Stimulated activated memory B cell treated with anti-CD40 and anti-IgM and Interleukin-4, amounts not matched to agents 10 μg/mL and 1 μg/mL and 100 μg/mL, for 72 hours (primary cell): ENCODE measurements at places on chromosomes 4 and X.

GRCh38 chr4:162707962-162708361 lies 458.7 kb downstream of the NAF1 start:
- no peak for ATAC-seq

DNA sequence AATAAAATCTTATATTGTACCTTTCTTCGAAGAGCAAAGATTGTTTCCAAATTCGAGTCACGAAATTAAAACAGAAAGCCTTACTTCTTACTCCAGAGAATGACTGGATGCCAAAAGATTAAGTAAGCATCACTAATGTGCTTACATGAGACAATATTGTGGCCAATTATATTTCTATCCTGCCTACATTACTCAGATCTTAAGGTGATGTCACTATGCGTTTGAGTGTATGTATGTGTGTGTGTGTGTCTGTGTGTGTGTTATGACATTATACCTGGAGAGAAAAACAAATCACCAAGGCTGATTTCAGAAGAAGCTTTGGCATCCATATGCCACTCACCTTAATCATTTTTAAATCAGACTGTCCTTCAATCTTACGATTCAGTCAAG lies 556.3 kb downstream of the PPARGC1A start:
- ATAC-seq = no peak

DNA sequence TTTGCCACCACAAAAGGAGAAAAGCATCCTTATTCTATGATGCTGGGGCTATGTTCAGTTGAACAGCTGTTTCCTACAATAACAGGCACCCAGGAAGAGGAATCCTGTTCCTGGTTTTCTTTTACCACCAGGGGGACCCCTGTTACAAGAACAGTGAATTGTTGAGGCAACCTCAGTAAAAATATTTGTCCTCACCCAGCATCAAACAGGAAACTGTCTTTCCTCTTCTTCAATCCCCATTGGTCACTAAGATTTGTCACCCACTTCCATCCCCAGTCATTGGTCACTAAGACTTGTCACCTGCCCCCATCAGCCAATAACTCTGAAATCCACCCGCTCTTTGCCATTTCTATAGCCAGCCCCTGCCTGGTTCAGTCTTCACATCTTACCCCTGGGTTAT lies 143.5 kb upstream of the GALNT7 start:
- ATAC-seq = no peak

DNA sequence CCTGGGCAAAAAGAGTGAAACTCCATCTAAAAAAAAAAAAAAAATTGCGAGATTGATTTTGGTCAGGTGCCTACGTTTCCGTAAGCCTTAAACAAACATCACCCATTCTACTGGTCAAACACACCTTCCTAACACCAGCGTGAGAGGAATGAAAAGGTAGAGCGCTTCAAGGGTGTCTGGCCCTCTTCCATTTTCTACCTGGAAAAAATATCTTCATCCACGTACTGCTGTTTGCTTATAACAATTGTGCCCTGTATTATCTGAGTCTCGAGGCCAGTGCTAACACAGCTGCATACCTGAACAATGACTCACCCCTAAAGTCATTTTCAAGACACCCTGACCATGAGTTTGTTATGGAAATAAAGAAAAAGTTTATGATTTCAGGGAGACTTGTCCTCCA lies 13.9 kb downstream of the TMSB4X start:
- no peak for ATAC-seq

DNA sequence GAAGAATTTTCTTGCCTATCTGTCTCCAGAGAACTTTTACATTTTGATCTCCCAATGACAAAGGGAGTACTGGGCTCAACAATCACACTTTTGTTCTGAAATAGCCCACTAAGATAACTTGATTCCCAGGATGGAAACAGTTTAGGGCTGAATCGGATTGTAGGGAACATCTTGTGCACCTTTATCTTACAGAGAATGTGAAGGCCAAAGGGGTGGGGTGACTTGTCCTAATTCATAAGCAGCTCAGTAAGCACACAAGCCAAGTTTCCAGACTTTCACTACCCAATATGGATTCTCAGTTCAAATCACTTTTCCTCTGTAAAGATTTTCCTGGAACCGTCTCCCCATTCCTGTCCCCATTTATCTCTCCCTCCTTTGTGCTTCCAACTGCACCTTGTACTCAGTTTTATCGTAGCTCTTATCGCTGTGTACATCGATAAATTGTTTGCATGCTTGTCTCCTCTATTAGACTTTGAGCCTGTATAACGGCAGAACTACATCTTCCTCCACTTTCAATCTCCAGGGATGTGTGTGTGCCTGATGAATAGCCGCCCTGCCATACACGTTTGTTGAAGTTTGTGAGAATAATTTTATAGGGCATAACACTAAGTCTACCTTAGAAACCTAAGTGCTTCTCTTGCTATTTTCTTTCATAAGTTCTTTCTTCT lies 77.4 kb downstream of the MBNL3 start:
- ATAC-seq = no peak

DNA sequence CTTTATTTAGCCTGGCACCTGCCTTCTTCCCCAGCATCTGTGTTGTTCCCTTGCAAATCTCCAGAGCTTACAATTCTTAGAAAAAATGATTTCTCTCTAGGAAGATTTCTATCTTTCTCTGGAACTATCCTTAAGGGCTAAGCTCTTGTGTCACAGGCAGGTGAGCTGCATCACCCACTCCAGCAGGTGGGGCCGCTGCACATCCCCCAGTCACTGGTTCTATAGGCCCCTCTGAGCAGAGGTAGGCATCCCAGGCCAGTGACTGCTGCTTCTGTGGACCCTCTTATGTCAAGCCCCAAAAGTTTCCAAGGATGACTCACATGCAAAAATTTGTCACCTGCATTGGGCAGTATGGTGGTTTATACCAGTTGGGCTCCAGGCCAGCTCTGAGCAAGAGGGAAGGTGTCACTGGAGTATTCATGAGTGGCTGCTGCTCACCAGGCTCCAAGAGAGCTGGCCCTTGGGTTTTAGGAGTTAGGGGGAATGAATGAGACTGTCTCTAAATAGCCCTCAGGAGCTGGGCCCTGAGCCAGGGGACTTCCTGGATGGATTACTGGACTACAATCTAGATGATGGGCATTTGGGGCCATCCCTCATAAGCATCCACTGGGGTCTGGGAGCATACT lies 208.1 kb upstream of the EOLA2 start:
- ATAC-seq = no peak

GRCh38 chr4:170741856-170742255 lies 652.1 kb upstream of the AADAT start:
- no peak for ATAC-seq

GRCh38 chr4:68466185-68466584 lies 18.9 kb downstream of the TMPRSS11E start:
- no peak for ATAC-seq

- no peak for ATAC-seq
Measured at GRCh38 chrX:49061916-49062315, 3.1 kb downstream of the CCDC120 start.

GRCh38 chrX:71198066-71198465 lies 25.0 kb upstream of the GJB1 start:
- peak; percentile 90 for ATAC-seq

- no peak for ATAC-seq
Measured at GRCh38 chr4:100098011-100098545, 92.2 kb downstream of the DDIT4L start.

GRCh38 chr4:189299706-189300105 lies 641.0 kb upstream of the FRG1 start:
- no peak for ATAC-seq

DNA sequence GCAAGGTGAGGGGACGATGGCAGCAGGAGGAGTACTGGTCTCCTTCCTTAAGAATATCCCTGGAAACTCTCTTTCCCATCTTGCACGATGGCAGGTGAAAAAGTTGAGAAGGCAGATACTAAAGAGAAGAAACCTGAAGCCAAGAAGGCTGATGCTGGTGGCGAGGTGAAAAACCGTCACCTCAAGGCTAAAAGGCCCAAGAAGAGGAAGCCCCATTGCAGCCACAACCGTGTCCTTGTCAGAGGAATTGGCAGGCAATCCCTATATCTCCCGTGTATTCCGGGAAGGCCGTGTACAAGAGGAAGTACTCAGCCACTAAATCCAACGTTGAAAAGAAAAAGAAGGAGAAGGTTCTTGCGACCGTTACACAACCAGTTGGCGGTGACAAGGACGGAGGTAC lies 40.0 kb downstream of the CRLF2 start:
- no peak for ATAC-seq

DNA sequence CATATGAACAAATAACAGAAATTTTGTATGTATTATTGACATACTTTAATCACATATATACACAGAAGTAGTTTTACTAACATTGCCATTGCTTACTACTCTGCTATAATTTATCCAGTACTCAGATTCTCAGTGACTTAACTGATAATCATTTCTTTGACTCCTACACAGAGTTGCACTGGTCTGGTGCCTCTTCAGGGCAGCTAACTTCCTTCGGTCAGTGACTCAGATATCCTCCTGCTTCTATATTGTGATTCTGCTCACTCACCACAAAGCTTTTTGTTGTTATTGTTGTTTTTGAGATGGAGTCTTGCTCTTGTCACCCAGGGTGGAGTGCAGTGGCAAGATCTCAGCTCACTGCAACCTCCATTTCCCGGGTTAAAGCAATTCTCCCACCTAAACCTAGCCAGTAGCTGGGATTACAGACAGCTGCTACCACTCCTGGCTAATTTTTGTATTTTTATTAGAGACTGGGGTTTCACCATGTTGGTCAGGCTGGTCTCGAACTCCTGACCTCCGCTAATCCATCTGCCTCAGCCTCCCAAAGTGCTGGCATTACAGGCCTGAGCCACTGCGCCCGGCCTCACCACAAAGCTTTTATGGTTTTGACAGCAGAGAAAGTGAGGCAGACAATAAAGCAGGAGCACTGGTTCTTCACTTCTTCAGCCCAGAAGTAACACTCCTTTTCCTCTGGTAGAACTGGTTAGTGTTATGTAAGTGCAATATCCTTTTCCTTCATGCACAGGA lies 499.3 kb downstream of the EPHA5 start:
- no peak for ATAC-seq

DNA sequence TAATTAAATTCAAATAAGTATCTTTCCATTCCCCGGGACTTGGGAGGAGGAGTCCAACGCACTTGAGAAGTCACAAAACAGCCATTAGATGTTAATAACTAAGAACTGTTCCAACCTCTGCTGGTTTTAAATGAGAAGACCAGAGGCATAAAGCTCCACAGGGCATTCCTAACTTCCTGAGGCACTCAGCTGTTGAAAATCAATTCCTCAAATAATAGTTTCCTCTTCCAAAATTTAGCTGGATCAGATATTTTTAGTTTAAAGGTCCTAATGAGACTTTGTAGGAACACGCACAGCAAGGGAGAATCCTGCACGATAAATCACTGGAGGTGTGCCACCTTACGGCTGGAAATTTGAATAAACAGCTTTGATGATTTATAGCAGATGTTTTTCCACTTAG lies 504.3 kb upstream of the ZFP42 start:
- no peak for ATAC-seq

- ATAC-seq = no peak
Measured at GRCh38 chr4:77797239-77797638, 21.9 kb downstream of the CNOT6L start.

DNA sequence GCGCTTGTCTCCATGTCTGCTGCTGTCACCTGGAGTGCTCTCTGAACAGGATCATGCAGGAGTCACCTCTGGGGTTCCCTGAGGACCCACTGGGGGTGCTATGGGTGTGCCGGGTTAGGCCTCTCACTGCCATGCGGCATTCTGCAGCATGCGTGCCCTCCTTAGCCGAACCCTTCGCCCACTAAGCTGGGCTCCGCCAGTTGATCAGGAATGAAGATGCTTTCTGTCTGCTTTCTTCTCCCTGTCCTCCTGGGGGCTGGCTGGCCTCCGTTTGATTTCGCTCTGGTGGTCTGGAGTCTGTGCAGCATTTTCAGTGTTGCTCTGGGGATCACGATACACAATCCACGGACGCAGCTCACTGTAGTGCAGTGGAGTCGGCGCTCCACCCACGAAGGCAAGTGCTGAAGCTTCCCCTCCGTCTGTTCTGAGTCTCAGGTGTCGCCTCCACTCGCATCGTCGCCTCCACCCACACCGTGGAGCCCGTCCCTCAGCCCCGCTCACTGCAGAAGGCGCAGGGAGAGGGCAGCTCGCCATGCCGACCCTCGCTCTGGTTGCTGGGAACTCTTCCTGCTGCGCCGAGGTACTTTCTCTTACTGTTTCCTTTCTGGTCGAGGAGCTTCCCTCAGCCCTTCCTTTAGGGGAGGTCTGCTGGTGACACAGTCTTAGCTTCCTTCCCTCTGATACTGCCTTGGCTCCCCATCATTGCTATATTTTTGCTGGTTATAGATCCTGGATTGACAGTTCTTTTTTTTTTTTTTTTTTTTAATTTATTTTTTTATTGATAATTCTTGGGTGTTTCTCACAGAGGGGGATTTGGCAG lies 29.2 kb downstream of the LETM1 start:
- no peak for ATAC-seq

GRCh38 chr4:10554121-10554520 lies 96.9 kb upstream of the ZNF518B start:
- no peak for ATAC-seq

- ATAC-seq = no peak
Measured at GRCh38 chr4:182831376-182831775, 85.8 kb downstream of the DCTD start.

GRCh38 chr4:3762753-3763549 lies 3.2 kb upstream of the ADRA2C start:
- ATAC-seq = peak; percentile 5

GRCh38 chr4:38967260-38968095 lies 64.7 kb downstream of the TMEM156 start:
- no peak for ATAC-seq

GRCh38 chr4:137212601-137213000 lies 319.7 kb downstream of the PCDH18 start:
- no peak for ATAC-seq

DNA sequence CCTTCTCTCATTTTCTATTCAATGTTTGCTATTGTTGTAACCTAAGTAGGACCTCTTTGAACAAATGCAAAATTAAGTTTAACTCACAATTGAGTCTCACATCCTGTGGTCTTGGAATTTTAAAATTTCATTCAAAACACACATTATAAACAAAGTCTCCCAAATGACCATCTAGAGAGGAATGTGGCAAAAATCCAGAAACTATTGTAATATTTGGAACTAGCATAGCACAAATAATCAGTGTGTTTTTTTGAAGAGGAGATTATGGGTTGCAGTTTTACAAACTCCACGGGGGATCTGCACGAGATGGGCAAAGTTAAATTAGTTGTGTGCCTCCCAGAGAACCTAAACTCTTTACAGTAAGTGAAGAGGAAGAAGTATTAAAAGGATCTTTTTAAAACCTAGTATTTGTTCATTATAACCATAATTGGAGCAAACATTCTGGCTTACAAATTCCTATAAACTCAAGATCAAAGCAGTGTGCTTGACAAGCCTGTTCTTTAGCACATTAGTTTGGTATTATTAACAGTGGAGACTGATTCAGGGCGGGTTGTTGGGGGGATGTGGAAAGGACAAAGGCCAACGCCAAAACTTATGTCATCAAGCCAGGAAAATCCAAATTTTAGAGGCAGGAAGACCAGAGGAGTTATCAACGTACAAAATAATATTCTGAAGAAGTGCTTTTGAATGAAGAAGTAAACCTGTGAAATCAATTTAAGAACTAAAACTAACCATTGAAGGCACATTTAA lies 22.4 kb upstream of the RBPJ start:
- ATAC-seq = no peak

- no peak for ATAC-seq
Measured at GRCh38 chrX:2574271-2574670, 73.5 kb upstream of the DHRSX start.
